Esophagus mucosa (tissue), 1 donor: ENCODE measurements at places on chromosomes 7 and 10. TPM values are rescaled to one million over a fixed set of nuclear protein-coding genes. Genes with fewer than 3 reads are reported as not detected.
A peak's percentile ranks its signal among the peaks of the same experiment; 100 is the strongest.

- peak; percentile 11 for ATAC-seq
These were observed 104.4 kb upstream of the PHYHIPL start for GRCh38 chr10:59072038-59072437.

Gene MMP21
- total RNA-seq: 0.08 TPM

DNA sequence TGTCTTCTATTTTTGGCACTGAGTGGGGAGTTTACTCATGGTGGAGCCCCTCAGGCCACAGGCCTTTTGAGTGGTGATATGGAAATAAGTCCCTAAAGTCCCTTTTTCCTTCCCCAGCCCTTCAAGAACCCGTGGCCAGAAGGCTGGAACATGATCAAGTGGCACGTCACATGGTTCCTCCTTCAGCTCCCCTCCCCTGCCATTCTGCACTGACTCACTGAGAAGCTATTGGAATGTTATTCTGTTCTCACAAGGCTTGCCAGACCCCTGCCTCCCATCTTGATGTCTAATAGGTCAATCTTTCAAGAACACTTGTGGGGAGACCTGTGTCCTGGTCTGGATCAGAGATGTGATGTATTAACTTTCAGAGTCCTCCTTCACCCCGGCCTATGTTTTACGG is 279.8 kb downstream of the SEC23IP start:
- no peak for ATAC-seq

Gene LRWD1
- 8.7 TPM for total RNA-seq

DNA sequence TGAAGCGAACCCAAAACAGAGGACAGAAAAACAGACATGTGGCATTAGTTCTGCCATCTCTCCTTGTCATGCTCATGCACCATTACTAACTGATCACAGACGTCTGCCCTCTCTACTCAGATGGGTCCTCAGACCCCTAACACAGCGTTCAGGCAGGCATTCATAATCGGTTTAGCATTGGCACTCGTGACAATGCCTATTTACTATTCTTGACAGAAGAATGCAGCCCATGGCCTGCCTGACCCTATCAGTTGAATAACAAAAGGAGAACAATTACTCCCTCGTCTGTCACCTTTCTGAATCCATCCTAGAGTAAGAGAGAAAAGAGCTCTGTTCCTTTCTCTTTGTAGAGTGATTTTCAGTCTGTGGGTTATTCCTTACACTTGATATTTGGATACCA is 194.6 kb upstream of the PHYHIPL start:
- no peak for ATAC-seq
